ENCODE measurements at places on chromosomes 4 and X.

GRCh38 chrX:43573441-43574015, 82.6 kb upstream of the MAOA start:
- DNase-seq: no peak

- peak; percentile 48 for DNase-seq
These were observed 167.9 kb downstream of the SMIM20 start for GRCh38 chr4:26081795-26082498.

DNA sequence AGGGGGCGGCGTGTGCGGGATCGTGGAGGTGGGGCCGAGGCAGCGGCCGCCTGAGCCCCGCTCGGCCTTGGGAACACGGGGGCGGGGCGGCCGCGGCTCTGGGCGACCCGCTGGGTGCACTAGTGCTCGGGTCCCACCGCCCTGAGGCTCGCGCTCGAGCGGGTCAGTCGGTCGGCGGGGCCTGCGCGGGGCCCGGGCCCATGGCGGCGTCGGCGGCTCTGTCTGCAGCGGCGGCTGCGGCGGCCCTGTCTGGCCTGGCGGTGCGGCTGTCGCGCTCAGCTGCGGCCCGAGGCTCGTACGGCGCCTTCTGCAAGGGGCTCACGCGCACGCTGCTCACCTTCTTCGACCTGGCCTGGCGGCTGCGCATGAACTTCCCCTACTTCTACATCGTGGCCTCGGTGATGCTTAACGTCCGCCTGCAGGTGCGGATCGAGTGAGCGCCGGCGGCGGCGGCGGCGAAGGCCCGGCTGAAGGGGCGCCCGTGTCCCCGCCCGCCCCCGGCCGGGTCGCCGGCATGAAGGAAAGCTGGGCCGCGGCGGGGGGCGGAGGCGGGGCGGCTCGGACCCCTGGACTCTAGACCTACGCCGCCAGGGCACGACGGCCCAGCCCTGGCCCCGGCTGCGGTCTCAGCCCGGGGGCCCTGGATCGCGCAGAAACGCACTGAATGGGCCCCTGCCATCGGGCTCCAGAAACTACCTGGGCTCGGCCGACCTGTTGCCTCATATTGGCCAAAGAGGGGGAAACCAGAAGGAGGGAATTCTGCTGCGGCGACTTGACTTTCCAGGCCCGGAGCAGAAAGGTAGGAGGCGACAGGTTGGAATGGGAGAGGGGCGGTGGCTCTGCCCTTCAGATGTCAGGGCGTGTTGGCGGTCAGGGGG, at the start of gene SMIM10L2A:
Gene SMIM10L2A (plus strand): TSS at position 13 of the 878 bp plus-strand sequence. CDS start 188 bp downstream, at position 201.
- DNase-seq: peak; percentile 2

DNA sequence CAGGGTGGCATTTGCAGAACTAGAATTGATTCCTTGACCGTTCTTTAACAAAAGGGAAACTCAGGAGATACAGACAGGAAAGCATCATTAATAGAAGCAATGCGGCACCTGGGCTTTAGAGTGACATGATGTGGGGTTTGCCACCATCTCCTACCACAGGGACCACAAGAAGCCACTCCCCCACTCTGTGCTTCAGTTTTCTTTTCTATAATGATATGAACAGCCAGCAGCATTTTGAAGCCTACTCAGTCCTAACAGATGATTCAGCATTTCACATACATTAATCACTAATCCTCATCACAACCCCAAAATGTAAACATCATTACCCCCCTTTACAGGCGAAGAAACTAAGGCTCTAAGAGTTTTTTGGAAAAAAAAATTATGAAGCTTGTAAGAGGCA, 22.9 kb downstream of the CCDC149 start:
- peak; percentile 38 for DNase-seq

DNA sequence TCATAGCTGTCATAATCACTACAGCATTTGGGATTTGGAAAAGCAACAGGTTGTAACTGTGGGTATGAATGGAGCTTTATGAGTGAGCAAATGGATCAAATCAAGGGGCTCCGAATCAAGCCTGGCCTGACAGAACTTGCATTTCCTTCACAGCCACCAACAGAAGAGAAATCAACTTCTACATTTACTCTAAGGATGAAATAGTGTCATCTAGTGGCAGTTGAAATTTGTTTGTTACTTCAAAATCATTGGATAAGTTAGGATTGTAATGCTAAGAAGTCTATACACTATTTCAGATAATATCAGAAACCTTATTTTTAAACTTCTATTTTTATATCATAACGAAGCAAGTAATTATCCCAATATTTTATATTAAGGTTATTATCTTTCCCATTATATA, 10.7 kb upstream of the WDR17 start:
- no peak for DNase-seq

GRCh38 chr4:81704461-81704860, 232.8 kb upstream of the RASGEF1B start:
- DNase-seq: peak; percentile 2

Data from GM23248 (cell line).